ENCODE measurements at places on chromosomes 3 and 15.

DNA sequence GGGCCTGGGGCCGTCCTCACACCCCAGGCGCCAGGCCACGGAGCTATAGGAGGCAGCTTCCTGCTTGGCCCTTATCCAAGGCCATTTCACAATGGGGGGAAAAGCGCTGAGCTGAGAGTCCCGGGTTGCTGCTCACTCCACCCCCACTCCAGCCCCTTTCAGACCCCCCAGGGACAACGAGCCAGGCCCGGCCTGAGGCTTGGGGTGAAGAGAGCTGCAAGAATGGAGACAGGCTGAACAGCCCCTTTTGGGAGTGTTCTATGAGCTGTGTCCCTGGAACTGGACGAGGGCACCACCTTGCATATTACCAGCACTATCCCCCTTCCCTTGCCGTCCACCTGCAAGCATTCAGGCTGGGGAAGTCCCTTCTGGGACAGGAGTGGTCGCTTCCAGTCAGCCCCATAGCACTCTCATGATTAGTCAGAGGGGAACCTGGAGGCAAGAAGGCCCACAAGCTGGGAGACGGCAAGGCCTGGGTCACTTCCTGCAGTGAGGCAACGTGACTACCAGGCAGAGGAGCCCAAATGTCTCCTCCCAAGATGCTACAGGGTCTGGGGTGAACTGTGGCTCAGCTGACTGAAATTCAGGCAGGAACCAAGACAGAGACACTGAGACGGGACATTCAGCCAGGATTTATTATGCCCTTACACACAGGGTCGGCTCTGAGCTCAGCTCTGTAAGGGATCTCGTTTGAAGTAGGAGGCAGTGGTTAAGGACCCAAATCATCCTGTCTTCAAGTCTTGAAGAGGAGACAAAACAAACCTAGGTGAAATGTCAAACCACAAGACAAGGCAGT is 8.6 kb upstream of the SRP14 start:
- DNase-seq: peak; percentile 77

DNA sequence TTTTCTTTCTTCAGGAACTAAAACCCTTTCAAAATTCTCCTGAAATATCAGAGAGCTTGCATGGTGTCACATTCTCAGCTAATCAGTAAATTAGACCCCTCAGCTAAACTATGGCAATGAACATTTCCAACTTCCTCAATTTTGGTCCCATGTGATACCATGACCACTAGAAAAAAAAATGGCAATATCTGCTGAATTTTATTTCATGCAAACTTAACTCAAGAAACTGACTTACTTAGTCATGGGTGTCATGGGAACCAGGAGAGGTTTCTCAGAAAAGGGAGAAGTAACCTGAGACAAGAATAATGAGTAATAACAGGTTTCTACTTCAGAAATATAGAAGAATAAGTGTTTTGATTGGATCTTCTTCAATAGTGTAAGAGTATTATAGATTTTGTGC is 784.6 kb upstream of the ALCAM start:
- DNase-seq: no peak

- DNase-seq: peak; percentile 58
These were observed 48.5 kb downstream of the EFHB start for GRCh38 chr3:19885468-19885867.

- DNase-seq: no peak
These were observed 8.7 kb upstream of the NDUFB4 start for GRCh38 chr3:120587332-120587975.

- DNase-seq: no peak
These were observed 65.3 kb downstream of the EPHB3 start for GRCh38 chr3:184626923-184627322.

- peak; percentile 51 for DNase-seq
These were observed 25.2 kb downstream of the SNAPC5 start for GRCh38 chr15:66472176-66472999.

GRCh38 chr3:42572278-42572677 is 9.5 kb downstream of the SEC22C start:
- DNase-seq: peak; percentile 28

DNA sequence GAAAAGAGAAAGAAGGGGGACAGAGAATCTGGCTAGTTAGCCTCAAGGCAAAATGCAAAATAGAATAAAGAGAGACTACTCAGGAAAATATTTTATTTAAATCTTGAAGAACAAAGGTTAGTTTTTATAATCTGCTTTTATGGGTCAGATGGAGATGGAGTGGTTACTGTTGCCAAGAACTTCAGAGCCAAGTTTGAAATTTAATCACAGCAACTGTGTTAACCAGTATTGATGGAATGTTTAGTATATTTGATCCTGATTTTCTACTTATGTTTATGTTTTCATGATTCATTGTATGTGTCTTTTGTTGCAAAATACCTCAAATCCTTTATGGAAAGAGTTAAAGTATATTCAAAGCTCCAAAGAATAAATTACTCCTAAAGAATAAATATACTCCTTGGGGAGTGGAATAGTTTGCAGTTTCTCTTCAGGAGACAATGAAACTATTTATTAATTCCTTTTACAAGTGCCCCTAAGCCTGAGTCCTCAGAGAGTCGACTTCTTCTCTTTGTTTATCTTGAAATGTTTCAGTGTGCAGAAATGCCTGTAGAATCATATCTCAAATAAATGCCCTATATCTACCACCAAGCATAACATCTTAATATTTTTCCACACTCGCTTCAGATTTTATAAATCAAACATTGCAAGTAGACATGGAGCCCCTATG is 60.9 kb upstream of the THSD4 start:
- no peak for DNase-seq

DNA sequence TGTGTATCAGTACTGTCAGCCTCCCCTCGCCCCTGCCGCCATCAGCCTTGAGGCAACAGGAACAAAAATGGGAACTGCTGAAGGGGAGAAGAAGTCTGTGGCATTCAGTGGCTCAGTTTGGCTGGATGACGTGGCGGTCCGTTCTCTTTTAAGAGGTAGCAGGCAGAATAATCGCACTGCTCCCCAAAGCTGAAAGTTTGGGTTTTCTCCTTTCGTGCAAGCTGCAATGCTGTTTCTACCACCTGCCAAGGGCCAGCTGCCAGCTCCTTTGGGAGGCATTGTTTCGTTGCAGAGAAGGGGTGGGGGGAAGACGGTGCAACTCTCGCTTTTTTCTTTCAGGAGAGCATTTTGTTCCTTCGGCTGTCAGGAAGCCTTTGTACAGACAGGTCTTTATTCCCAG is 369.6 kb upstream of the RORA start:
- no peak for DNase-seq

Measured in fibroblast of upper back skin (primary cell).